Adrenal gland (tissue), 19 donors: ENCODE measurements at places on chromosomes 4 and X. TPM values are rescaled to one million over a fixed set of nuclear protein-coding genes. Genes with fewer than 3 reads are reported as not detected.

SPANXN4 gene
- not detected for polyA plus RNA-seq

PDE6B gene
- 0.71 TPM for polyA plus RNA-seq

TEC gene
- 4.7 TPM for polyA plus RNA-seq

MSN gene
- polyA plus RNA-seq = 81.7 TPM

PIGA gene
- polyA plus RNA-seq = 5.7 TPM

UCHL1 gene
- polyA plus RNA-seq = 87.6 TPM

ZNF157 gene
- 0.10 TPM for polyA plus RNA-seq

FGFBP1 gene
- polyA plus RNA-seq = 0.40 TPM

AKAP4 gene
- polyA plus RNA-seq = not detected

FABP2 gene
- polyA plus RNA-seq = 0.34 TPM

CBR4 gene
- 9.6 TPM for polyA plus RNA-seq

HS3ST1 gene
- polyA plus RNA-seq = 1.5 TPM

FGB gene
- polyA plus RNA-seq = not detected
